Activated CD4-positive, alpha-beta T cell treated with anti-CD3 and anti-CD28 coated beads, Interleukin-2, amount 50 U/mL, for 48 hours (primary cell): ENCODE measurements at places on chromosomes 7 and 10.

DNA sequence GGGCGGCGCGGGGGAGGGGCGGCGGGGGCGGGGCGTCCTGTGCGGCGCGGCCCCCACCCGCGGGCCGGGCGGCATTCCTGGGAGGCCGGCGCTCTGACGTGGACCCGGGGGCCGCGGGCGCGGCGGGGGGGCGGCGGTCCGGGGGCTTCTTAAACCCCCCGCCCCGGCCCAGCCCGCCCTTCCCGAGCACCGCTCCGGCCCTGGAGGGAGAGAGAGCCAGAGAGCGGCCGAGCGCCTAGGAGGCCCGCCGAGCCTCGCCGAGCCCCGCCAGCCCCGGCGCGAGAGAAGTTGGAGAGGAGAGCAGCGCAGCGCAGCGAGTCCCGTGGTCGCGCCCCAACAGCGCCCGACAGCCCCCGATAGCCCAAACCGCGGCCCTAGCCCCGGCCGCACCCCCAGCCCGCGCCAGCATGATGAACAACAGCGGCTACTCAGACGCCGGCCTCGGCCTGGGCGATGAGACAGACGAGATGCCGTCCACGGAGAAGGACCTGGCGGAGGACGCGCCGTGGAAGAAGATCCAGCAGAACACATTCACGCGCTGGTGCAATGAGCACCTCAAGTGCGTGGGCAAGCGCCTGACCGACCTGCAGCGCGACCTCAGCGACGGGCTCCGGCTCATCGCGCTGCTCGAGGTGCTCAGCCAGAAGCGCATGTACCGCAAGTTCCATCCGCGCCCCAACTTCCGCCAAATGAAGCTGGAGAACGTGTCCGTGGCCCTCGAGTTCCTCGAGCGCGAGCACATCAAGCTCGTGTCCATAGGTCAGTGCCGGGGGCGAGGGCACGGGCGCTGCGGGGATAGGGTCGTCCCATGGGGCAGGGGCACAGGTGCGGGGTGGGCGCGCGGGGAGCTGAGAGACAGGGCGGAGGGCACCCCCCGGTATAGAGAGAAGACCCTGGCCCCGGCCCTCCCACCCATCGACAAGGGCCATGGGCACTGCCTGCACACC lies at the start of gene FLNC:
Gene FLNC (plus strand): TSS at position 176 of the 947 bp plus-strand sequence. CDS start 232 bp downstream, at position 408.
- peak; percentile 42 for DNase-seq

- DNase-seq, result no peak
These were observed 13.4 kb downstream of the PRKAG2 start for GRCh38 chr7:151863386-151864079.

GRCh38 chr10:3172081-3172445 lies 519 bp downstream of the PITRM1 start:
- DNase-seq, result peak; percentile 52

DNA sequence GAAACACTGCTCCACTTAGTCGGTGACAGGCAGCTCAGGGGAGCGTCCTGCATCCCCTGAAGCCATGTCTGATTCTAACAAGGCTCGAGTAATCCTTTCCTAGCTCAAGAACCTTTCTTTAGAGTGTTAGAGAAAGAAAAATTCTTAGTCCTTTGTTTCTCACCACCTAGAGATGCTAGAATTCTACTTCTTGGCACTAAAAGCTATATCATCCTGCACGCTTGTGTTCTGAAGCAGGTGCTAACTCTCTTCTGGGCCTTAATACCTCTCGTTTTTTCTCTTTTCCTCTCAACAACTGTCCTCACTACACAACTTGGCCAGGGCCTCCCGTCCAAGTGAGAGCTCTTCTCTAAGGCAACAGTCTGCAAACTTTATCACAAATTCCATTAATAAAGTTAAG lies at the start of gene LYZL2:
Gene LYZL2 (minus strand): TSS at position 101 of the 400 bp plus-strand sequence. CDS start 2,838 bp downstream, outside the sequence.
- no peak for DNase-seq

- no peak for DNase-seq
These were observed 6.9 kb downstream of the HNRNPA2B1 start for GRCh38 chr7:26193432-26194207.

GRCh38 chr7:134820778-134821177 lies 41.3 kb downstream of the CALD1 start:
- no peak for DNase-seq

DNA sequence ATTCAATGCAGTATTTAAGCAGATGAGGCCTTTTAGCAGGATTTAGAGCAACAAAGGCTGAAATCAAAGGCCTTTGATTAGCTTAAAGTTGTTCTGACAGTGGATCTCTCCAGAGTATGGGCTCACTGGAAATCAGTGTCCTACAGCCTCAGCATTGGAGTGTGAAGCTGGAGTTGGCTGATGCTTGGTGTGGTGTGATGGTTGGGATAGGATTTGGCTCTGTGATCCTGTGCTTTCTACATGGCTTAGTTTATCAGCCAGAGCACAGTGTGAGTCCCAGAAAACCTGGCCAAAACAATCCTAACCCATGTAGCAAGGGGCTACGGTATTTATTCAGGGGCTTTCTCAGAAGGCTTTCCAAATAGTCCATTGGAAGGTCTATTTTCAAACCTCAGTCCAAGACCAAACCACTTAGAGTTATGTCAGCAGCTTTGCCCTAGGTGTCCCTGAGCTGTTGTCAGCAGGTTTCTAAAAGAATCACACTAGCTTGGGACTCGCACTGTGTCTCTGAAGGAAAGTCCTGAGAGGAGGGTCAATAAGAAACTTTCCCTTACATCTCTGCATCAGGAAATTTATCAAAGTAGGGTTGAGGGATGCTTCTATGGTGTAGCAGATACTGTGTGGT lies 65.4 kb upstream of the ANKRD1 start:
- no peak for DNase-seq

DNA sequence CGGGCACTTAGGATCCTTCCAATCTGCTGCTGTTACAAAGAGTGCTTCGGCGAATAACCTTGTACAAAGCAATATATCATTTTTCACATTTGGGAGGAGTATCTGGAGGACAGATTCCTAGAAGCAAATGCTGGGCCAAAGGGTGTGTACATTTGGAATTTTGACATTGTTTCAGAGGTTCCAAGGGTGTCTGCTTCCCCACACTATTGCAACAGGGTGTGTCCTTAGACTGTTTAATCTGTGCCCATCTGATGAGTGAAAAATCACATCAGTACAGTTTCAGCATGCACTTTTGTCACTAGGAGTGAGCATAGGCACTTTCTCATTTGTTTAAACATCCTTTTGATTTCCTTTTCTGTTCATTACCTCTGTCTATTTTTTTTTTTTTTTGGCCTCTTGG lies 8.6 kb upstream of the ELFN1 start:
- DNase-seq, result no peak

- no peak for DNase-seq
These were observed 51.9 kb upstream of the TCERG1L start for GRCh38 chr10:131363416-131363815.

- DNase-seq, result no peak
These were observed 55.1 kb upstream of the PFKP start for GRCh38 chr10:3012223-3012622.

- no peak for DNase-seq
These were observed 44.7 kb upstream of the PITRM1 start for GRCh38 chr10:3217301-3217700.

GRCh38 chr7:101803203-101804087 lies 14.0 kb upstream of the CUX1 start:
- DNase-seq, result no peak

GRCh38 chr10:122310311-122311050 lies 39.4 kb downstream of the BTBD16 start:
- DNase-seq, result no peak

GRCh38 chr10:86376403-86376802 lies 9.8 kb upstream of the GRID1 start:
- DNase-seq, result no peak

DNA sequence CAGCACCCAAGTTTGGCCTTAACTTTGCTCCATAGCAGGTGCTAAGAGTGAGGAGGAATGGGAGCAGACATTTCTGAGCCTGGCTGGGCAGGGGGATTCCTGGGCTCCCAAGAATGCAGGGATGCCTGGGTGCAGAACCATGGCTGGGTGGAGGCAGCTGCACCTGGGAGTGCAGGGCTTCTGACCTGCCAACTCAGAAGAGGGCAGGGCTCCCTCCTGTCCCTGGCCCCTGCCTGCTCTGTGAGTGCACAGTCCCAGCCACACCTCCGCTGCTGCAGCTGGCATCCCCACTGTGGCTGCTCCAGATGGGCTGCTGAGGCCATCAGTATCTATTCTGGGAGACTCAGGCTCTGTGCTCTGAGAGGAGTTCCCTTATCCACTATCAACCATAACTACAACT lies 747.4 kb upstream of the VSTM2A start:
- DNase-seq, result no peak

GRCh38 chr10:79275105-79275430 lies 72.2 kb upstream of the PPIF start:
- DNase-seq, result no peak

GRCh38 chr7:37206192-37206591 lies 242.5 kb downstream of the ELMO1 start:
- no peak for DNase-seq

DNA sequence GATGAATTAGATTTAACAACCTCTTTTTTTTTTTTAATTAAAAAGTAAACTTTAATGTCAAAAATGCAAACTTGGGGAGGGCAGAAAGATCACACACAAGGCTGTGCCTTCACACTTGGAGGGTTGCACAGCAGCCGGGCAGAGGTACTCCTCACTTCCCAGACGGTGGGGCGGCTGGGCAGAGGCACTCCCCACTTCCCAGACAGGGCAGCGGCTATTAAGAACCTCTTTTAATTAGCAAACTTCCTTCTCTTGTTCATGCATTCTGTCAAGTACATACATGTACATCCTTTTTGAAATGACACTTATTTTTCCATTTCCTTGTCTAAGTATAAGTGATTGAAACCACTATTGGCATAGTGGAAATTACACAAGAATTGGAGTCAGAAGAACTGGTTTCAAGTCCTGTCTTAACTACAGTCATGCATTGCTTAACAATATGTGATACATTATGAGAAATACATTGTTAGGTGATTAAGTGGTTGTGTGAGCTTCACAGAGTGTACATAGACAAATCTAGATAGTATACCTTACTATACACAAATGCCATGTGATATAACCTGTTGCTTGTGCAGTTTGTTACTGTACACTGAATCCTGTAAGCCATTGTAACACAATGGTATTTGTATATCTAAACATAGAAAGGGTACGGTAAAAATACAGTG lies 26.5 kb downstream of the BTRC start:
- no peak for DNase-seq

DNA sequence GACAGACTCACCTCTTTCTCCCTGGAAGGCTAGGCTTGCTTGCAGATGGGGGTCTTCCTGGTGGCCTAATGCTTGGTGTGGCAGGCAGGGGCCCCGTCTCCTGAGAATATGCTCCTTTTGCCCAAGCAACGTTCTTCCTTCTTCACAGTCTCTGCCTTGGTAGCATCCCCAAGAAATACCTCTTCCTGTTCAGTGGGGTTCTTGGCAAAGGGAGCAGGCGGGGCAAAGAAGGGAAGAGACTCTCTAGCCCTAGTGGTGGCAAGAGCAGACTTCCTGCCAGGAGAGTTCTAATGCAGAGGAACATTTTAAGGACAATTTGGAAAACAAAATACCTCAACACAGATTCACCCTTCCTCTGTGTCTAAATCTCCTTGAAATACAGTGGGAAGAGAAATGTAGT lies at the start of gene CLEC5A:
Gene CLEC5A (minus strand): TSS at position 179 of the 400 bp plus-strand sequence. CDS start 682 bp downstream, outside the sequence.
- DNase-seq, result no peak

DNA sequence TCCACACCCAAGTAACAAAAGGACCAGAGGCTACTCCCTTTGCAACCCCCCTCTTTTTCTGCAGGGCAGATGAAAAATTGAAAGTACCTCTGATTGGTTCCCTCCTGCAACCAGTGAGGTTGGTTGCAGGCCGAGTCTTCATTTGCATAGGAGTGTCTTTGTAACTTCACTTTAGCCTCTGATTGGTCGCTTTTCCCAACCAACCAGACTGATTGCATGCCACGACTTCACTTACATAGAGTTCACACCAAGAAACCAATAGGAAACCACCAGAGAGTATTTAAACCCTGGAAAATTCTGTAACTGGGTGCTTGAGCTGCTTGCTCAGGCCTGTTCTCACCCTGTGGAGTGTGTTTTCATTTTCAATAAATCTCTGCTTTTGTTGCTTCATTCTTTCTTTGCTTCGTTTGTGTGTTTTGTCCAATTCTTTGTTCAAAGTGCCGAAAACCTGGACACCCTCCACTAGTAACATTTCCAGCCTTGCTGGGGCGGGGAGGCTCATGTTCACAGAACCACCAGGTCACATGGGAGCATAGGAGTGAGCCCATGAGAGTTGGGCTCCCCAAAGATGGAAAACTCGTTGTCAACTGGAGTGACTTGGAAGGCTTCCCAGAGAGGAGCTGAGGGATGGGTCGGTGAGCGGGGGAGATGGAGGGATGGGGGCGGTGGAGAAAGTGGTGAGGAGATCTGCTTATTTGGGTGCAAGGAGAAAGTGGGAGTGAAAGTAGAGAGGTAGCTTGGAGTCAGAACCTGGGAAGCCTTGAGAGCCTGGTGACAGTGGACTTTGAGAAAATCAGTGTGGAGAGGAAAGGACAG lies 223.6 kb downstream of the GFRA1 start:
- no peak for DNase-seq

DNA sequence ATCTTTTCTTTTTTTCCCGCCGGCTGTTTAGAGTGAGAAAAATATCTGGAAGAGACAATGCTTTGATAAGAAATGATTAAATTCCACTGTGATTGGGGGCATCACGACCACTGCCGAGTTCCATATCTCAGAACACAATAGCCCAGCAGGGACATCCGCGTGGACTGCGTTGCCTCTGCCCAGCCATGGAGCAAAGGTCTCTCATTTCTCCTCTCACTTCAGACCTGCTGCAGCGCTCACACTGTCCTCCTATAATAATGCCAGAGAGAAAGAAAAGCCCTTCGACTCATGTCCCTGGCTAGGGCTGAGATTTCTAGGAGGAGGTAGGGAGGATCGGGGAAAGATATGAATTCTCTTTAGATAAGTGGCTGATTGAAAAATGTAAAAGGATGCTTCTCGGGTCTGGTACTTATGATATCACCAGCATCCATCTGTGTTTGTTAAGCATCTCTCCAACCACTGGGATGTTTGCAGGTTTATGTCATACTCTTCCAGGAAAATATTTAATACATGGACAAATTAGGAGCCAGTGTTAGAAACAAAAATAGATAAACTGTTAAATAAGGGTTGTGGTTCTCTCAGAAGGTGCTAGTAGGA lies 472.9 kb upstream of the AKR1E2 start:
- no peak for DNase-seq

- DNase-seq, result no peak
These were observed 471.4 kb downstream of the XPNPEP1 start for GRCh38 chr10:109451879-109452278.

GRCh38 chr10:11011436-11011835 lies 6.2 kb upstream of the CELF2 start:
- DNase-seq, result no peak

- no peak for DNase-seq
These were observed 708.9 kb upstream of the ANKRD30A start for GRCh38 chr10:36416513-36416912.

GRCh38 chr10:47078393-47079203 lies 167.4 kb downstream of the PTPN20 start:
- no peak for DNase-seq

DNA sequence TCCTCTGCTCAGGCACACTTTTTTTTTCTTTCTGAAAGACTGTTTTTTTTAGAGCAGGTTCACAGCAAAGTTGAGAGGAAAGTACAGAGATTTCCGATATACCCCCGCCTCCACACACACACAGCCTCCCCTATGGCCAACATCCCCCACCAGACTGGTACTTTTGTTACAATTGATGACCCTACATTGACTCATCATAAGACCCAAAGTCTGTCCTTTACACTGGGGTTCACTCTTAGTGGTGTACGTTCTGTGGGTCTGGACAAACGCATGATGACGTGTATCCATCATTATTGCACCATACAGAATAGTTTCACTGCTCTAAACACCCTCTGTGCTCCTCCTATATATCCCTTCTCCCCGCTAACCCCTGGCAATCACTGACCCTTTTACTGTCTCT lies 107.7 kb downstream of the RBM20 start:
- no peak for DNase-seq

- DNase-seq, result no peak
These were observed 158.1 kb downstream of the CFTR start for GRCh38 chr7:117637937-117638336.
